Activated CD8-positive, alpha-beta memory T cell treated with anti-CD3 and anti-CD28 coated beads for 4 hours (primary cell): ENCODE measurements at places on chromosomes 11 and 22.

DNA sequence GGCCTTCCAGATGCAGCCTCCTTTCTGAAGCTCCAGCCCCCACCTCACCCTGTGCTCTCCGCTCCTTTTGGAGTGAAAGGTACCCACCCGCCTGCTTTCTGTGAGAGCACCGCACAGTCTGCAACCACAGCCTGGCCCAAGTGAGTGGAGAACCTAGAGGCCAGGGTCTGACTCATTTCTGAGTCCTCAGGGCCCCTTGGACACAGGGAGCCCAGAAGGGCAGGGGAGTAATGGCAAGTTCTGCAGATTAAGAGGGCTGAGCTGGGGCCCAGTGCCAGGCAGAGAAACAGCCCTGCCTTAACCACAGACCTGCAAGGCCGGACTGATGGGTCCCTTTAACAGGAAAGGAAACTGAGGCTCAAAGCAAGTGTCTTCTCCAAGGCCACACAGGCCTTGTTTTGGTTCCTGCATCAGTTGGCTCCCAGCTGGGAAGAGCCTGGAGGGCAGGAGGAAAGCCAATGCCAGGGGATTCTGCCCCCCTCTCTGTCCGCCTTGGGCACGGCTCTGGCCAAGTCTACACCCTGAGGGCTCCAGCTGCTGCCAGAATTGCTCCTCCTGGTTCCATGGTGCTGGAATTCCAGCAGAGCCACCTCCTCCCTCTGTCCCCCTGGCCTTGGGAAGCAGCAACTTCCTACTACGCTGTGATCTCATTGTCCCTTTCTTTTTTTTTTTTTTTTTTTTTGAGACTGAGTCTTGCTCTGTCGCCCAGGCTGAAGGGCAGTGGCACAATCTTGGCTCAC lies 55.1 kb downstream of the CYTH4 start:
- DNase-seq: no peak

- no peak for DNase-seq
Observed at GRCh38 chr11:122317305-122317704, 201.3 kb upstream of the BLID start.

DNA sequence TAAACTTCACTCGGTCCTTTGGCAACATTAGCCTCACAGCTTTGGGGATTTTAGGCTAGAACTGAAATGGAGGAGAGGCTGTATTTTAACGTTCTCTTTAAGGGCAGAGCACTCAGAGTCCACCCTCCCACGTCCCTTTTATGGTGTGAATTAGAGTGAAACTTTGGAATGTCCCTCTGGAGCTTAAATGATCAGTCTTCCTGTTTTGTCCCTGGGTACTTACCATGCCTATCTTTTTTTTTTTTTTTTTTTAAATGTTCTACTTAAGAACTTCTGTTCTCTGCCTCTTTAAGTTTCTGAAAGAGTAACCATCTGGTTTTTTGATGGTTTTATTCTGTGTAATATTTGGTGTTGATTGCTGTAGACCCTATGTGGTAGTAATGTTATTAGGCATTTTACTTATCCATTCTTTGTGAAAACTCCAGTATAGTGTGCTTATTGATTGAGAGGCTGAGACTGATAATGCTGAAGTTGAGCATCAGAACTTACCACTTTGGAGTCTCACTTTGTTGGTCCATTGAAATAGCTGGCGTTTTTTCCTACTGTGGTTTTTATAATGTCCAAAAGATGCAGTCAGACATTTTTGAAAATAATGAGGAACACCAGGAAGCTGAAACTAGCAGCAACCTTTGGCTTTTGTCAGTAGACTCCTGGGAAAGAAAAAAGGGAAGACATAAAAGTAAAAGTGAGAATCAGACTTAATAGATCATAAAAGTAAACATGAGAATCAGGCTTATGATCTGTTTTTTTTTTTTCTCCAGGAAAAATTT lies 11.6 kb downstream of the UVRAG start:
- no peak for DNase-seq

- no peak for DNase-seq
Observed at GRCh38 chr22:21013657-21014201, 1.2 kb upstream of the P2RX6 start.

DNA sequence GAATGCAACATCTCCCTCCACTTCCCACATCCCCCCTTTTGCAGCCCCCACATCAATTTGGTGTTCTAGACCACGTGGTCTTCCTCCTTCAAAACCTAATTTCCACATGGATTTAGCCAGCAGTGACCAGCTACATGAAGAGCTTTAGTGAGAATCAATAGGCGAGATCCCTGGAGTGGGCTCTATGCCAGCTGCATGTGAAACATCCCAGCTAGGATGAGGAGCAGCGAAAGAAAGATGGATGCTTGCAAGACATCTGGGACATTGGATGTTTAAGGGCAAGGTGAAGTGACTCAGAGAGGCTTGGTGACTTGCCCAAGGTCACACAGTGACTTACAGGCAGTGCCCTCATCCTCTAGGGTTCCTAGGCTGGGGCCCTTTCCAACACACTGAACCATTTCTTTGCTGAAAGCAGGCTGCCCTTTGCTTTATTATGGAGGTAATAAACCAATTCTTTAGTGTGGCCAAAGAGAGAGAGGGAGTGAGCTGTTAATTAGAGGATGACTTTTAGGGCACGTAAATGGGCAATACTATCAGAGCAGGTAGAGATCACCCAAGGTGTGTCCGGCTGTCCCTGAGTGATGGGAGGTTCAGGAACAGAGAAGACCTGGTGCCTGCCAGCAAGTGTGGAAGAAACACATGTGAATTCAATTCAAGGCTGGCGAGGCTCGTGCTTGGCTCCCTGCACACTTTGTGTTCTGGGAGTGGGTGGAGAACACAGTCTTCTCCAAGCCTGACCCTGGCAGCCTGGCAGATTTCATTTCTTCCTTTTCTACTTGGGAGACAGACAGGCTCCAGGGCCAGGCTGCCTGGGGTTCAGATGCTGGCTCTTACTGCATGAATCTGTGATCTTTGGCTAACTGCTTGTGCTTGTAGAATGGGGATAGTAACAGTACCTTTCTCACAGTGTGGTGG lies 24.0 kb downstream of the TSPAN18 start:
- DNase-seq: no peak

- no peak for DNase-seq
Observed at GRCh38 chr11:20056109-20056949, 103.9 kb downstream of the DBX1 start.

GRCh38 chr11:70063555-70063954 lies 14.6 kb upstream of the ANO1 start:
- DNase-seq: no peak

- DNase-seq: no peak
Observed at GRCh38 chr11:22733475-22734248, 67.3 kb downstream of the GAS2 start.

DNA sequence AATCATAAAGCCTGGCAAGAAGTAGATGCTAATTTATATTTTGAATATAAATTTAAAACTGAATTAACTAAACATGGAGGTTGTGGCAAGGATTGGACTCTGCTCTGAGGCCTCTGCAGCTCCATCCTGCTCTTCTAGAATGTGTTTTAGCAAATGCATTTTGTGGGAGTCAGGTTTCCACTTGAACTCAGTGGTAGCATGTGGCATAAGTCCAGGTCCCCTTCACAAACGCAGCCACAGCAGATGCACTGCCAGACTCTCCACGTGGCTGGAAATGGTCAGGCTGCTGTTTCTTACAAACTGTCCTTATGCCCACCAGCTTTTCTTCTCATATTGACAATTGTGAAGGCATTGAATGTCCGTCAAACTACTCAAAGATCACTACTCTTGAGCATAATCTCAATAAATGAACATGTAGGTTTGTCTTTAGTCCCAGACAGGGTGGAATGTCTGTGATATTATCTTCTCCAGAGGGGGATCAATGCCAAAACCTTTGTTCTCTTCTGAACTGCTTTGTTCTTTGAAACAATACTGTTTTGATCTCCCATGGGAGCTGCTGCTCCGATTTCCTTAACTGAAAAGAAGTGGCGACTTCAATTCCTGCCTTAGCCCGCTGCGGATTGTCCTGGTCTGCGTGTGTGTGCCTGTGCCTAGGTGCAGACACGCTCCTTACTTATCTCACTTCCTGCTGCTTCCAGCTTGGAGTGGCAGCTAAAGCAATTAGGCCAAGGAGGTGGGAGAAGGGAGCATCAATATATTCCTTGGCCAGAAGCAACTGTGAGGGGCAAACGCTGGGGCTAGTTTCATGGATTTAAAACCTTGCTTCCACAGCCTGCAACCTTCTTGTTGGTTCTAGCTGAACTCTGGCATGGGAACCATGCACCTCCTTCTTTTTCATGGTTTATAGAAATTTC lies 24.2 kb downstream of the EIF4G2 start:
- no peak for DNase-seq

DNA sequence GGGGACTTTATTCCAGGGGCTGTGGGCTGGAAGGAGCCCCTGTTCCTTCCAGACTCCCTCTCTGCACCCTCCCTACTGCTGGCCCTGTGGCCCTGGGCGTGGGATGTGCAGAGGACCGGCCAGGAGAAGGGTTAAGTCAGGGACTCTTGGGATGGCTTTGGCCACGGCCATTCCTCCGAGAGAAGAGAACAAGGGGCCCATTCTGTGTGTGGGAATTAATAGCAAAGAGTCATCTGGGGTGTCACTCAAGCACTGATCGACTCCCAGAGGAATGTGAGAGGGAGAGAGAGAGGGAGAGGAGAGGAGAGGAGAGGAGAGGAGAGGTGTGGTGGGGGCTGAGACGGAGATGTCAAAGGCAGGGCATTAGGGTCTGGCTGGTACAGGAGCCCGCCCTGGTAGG lies 14.2 kb upstream of the SOX10 start:
- DNase-seq: no peak

- DNase-seq: no peak
Observed at GRCh38 chr11:33452836-33453624, 195.8 kb downstream of the HIPK3 start.

DNA sequence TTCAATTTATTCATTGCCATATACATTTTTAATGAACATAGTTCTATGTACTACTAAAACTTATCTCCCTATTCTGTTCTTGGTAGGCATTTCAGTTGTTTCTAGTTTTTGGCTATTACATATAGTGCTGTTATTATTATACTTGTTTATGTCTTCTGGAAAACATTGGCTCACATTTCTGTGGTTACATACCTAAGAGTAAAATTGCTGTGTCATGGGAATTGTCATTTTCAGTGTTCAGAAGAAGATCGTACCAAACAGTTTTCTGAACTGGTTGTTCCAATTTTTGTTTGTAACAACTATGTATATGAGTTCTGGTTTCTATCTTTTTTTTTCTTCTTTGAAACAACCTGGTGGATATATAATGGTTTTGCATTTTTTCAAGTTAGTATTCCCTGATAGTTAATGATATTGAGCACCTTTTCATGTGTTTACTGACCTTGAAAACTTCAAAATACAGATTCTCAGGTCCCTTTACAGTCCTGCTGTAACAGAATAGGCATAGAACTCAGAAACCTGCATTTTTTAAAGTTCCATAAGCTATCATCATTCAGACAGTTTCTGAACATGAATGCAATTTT lies 230.7 kb downstream of the JRKL start:
- no peak for DNase-seq

- DNase-seq: no peak
Observed at GRCh38 chr11:128089962-128090361, 497.4 kb downstream of the ETS1 start.

- no peak for DNase-seq
Observed at GRCh38 chr22:30208631-30209603, 37.6 kb downstream of the LIF start.
